ENCODE measurements at places on chromosomes 6 and 20.

DNA sequence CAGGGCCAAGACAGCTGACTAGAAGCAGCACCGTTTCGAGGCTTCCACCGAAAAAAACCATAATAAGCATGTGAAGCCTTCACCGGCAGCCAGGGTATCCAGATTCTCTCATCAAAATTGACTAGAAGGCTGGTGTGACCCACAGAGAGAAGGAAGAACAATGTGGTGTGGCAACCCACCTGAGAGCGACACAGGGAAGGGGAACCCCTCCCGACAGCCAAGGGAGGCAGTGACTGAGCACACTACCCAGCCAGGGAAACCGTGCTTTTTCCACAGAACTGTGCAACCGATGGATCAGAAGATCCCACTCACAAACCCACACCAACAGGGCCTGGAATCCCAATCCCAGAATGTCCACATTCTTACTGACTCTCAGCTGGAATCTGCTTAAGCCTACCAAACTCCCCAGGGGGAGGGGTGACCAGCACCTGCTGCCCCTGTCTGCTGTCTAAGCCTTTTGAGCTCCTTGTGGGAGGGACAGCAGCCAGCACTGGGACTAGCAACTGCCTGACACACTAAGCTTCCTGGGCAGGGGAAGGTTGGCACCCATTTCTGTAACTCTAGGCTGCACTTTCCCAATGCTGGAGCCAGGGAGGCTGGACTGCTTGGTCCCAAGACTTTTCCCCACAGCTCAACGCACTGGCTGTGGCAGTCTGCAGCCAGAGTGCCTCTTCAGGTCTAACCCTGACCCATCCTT lies 231.9 kb upstream of the FAM83B start:
- no peak overlapping the region for H3K27ac ChIP-seq
- no peak overlapping the region for H3K4me3 ChIP-seq
- no peaks in the 10 kb centered on the region for H3K27me3 ChIP-seq

DNA sequence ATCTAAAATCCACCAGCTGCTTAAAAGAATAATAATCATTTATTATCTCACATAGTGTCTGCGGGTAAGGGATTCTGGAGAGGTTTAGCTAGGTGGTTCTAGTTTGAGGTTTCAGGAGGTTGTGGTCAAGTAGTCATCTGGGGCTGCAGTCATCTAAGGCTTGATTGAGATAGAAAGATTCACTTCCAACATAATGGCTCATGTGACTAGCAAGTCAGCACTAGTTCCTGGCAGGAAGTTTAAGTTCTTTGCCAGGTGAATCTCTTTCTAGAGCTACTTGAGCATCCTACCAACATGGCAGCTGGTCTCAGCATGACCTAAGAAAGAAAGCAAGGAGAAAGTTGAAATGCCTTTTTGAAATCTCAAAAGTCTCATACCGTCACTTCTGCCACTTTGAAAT lies 128.8 kb downstream of the EDN1 start:
- no peaks in the 10 kb centered on the region for H3K36me3 ChIP-seq
- H3K27me3 ChIP-seq: no peaks in the 10 kb centered on the region
- no peak overlapping the region for H3K4me3 ChIP-seq

- DNase-seq: no peak
- no peak overlapping the region for H3K4me3 ChIP-seq
- no peaks in the 10 kb centered on the region for H3K27me3 ChIP-seq
- H3K27ac ChIP-seq: no peak overlapping the region
- no peaks in the 10 kb centered on the region for H3K4me1 ChIP-seq
These were observed 10.4 kb upstream of the GCNT2 start for GRCh38 chr6:10510592-10511367.

DNA sequence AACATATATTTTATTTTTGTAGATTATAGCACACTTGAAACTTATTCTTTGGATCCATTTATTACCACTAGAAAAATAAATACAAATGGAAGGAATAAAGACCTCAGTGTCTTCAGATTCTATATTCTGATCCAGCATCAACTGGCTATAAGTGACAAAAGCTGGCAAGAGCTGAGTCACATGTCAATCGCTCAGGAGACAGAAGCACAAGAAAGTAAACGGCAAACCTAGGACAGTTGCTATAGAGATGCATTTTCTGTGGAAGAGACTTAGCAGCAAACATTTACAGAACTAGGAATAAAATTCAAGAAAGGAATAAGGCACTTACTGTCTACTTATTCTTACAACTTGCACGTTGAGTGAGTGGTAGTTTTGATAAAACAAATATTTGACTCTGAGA lies 230.4 kb downstream of the CLVS2 start:
- H3K27me3 ChIP-seq: no peaks in the 10 kb centered on the region
- H3K27ac ChIP-seq: no peak overlapping the region
- no peaks in the 10 kb centered on the region for H3K4me1 ChIP-seq
- H3K4me3 ChIP-seq: no peak overlapping the region
- no peaks in the 10 kb centered on the region for H3K36me3 ChIP-seq

DNA sequence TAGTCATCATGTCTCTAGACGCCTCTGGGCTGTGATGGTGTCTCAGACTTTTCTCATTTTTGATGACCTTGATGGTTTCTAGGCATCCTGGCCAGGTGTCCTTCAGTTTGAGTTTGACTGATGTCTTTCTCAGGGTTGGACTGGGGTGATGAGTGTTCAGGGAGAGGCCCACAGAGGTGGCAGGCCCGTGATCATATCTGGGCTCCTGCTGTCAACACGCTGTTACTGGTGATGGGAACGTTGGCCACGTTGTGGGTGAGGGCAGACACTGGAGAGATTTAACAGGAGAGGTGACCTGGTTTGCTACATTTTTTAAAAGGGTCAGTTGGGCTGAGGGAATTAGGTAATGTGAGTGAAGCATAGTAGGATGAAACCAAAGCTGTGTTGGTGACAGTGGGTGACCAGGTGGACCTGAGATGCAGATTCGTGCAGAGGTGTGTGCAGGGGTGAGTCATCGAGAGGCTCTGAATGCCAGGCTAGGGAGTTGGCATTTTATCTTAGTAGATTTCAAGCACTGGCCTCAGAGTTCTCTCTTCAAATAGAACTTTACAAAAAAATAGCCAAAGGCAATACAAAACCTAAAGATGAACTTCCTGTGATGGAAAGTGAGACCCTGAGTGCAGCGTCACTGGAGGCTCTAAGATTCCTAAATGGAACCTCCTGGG lies 174.1 kb downstream of the CDH26 start:
- H3K27ac ChIP-seq: no peak overlapping the region
- no peaks in the 10 kb centered on the region for H3K36me3 ChIP-seq
- no peak for DNase-seq
- no peaks in the 10 kb centered on the region for H3K27me3 ChIP-seq
- H3K4me3 ChIP-seq: no peak overlapping the region
- no peaks in the 10 kb centered on the region for H3K4me1 ChIP-seq

- H3K36me3 ChIP-seq: no peaks in the 10 kb centered on the region
- DNase-seq: no peak
- no peak overlapping the region for H3K27ac ChIP-seq
- peaks cover 72% of the 10 kb centered on the region for H3K27me3 ChIP-seq
- peaks cover 14% of the 10 kb centered on the region for H3K4me1 ChIP-seq
- H3K4me3 ChIP-seq: peak overlapping the region; percentile 52
These were observed 863 bp upstream of the LRFN2 start for GRCh38 chr6:40588070-40588384.

Data from suprapubic skin (tissue), 4 donors.